ENCODE measurements at places on chromosomes 13 and 19.
A peak's percentile ranks its signal among the peaks of the same experiment; 100 is the strongest.

DNA sequence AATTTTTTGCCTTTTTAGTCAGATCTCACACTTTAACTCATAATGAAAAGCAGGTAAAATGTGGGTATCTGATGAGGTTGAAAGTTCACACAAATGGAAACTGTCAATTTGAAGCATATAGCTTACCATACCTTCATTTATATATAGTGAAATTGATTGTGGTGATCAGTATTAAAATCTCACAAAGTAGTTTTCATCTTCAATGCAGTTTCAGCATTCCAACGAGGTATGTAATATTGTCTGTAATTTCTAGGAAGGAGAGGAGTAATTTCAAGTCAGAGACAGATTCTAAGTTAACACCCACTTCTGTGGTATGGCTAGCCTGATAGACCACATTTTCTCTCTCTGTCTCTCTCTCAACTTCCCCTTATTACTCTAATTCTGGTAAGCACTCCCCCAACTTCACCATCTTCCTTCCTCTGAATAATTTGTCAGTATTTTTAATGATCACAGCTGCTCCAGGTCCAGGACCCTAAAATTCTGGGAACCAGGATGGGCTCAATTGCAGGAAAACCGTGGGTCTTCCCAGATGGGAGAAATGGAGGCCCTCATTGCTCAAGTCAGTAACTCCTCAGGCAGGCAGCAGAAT lies 455.7 kb downstream of the FGF9 start:
- DNase-seq, result no peak

GRCh38 chr13:55617241-55617640 lies 1523.5 kb upstream of the PRR20A start:
- DNase-seq, result no peak

GRCh38 chr13:26531742-26532141 lies 25.7 kb upstream of the WASF3 start:
- DNase-seq, result no peak

GRCh38 chr19:28956961-28957360 lies 256.0 kb downstream of the UQCRFS1 start:
- DNase-seq, result no peak

DNA sequence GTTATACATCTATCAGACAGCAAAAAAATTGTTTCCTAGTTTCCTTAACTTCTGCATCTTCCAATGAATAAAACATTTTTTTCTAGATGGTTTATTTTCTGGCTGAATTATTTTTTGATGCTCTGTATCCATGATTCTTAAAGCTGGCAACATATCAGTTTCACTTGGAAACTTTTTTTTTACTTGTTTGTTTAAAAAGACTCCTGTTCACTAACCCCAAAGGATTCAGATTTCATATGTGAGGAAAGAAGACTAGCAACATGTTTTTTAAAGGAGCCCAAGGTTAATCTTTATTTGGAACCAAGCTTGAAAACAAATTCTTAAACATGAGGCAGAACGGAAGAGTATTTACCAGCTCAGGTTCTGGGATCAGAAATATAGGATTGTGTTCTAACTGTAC lies 632.3 kb downstream of the SLITRK6 start:
- no peak for DNase-seq

DNA sequence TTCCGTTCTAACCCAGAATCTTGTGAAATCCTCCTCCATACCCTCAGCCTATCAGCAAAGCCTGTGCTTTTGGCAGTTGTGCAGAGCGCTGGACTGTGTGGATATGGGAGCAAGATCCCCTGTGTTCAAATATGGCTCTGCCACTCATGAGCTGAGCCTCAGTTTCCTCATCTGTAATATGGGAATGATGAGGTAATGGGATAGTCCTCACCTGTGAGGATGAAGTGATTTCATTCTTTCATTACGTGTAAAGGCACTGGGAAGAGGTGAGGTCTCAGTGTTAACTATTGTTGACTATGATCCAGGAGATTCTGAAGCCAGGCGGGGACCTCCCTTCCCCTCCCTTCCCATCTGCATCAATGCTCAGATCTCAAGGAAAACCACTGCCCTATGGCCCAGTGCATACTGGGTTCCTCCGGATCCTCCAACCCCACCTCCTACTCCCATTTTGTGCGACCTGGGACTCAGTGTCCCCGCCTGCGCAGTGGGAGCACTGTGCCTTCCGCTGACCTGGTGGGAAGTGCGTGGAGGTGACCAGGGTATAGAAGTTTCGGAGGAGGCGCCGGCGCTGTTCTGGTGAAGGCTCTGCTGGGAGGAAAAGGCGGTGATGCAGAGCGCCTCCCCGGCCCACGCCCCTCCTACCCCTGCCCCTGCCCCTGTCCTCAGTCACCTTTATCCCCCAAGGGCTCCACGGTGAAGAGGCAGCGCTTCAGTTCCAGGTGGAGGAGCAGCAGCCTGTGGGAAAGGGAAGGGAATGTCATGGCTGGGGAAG lies 5.0 kb downstream of the FUZ start:
- DNase-seq, result no peak

- no peak for DNase-seq
Measured at GRCh38 chr19:1016647-1017114, 4.2 kb downstream of the TMEM259 start.

- DNase-seq, result no peak
Measured at GRCh38 chr13:91174886-91175501, 172.5 kb upstream of the MIR17HG start.

GRCh38 chr19:480016-480855 lies 16.1 kb upstream of the MADCAM1 start:
- peak; percentile 31 for DNase-seq

GRCh38 chr19:55368701-55369563 lies 1.3 kb downstream of the IL11 start:
- no peak for DNase-seq

DNA sequence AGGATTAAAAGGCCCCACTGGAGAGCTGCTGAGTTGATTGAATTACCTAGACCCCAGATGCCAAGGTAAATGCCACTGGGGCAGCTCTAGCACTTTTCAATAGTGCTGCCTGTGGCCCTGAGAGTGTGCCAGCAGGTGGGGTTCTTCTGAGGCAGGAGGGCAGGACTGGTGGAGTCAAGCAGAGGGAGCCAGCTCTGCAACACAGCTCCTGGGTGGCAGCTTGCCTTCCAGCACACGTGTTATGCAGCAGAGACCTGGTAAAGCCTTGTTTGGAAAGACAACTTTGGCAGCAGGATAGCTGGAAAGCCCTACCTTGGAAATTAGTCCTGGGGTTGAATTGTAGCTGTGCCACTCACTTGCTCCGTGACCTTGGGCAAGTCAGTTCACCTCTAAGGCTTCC lies 306.6 kb downstream of the ATP8A2 start:
- no peak for DNase-seq

- peak; percentile 66 for DNase-seq
Measured at GRCh38 chr19:7862413-7862951, 11.7 kb downstream of the PRR36 start.

GRCh38 chr19:18650468-18651041 lies 13.7 kb downstream of the KLHL26 start:
- no peak for DNase-seq

- peak; percentile 84 for DNase-seq
Measured at GRCh38 chr13:48303359-48304142, at the start of gene RB1. RB1 (plus strand) TSS chr13:48303751; CDS start chr13:48303913, 162 bp downstream.

GRCh38 chr19:3184847-3185460 lies 776 bp upstream of the NCLN start:
- peak; percentile 68 for DNase-seq

DNA sequence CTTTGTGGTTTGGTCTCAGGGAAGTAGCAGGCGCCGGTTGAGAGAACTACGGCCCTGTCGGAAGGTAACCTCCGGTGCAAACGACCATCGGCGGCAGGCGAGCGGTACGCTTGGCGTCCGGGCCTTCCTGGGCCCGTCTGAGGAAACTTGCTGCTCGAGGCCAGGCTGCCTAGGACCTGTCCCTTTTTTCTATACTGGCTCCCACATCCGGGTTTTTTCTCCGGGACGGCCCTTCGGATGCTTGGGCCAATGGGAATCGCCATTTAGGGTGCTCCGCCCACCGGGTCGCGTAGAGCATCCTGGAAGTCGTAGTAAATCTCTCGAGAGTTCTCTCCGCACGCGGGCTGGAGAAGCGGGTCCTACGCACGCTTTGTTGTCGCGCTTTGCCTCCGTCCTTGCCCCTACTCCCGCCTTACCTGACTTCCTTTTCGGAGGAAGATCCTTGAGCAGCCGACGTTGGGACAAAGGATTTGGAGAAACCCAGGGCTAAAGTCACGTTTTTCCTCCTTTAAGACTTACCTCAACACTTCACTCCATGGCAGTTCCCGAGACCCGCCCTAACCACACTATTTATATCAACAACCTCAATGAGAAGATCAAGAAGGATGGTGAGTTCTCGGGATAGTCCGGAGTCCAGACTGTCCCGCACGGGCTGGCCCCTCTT lies at the start of gene SNRPA:
TSS of gene SNRPA (plus strand) at position 330 of the 664 bp plus-strand sequence. CDS start at position 536, 206 bp downstream.
- DNase-seq, result peak; percentile 91

GRCh38 chr19:19549804-19550464 lies 11.9 kb downstream of the CILP2 start:
- no peak for DNase-seq

DNA sequence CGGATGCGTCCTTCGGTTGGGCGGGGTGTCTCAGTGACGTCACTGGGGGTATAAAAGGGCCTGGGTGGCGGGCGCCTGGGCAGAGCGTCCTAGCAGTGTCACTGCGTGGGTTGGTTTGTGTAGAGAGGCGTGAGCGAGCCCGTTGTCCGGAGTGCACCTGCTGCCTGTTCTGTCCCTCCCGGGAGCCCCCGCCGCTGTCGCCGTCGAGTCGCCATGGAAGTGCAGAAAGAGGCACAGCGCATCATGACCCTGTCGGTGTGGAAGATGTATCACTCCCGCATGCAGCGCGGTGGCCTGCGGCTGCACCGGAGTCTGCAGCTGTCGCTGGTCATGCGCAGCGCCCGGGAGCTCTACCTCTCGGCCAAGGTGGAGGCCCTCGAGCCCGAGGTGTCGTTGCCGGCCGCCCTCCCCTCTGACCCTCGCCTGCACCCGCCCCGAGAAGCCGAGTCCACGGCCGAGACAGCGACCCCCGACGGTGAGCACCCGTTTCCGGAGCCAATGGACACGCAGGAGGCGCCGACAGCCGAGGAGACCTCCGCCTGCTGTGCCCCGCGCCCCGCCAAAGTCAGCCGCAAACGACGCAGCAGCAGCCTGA lies 2.9 kb downstream of the IER2 start:
- peak; percentile 96 for DNase-seq

- no peak for DNase-seq
Measured at GRCh38 chr19:19751846-19752245, 18.9 kb upstream of the ZNF14 start.

DNA sequence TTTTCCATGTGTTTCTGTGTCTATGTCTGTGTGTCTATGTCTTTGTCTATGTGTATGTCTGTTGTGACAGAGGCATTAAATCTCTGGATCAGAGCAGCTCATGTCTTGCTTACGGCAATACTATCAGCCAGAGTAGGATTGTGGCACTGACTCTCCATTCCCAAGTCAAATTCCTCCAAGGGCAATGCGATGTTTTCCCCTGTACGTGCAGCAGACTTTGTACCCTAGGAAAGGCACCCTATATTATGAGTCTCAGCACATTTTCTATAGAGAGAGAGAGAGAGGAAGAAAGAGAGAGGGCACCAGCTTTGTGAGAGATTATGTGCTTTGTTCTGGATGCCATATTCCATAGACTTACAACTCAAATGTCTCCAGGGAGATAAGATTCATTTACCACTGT lies 11.1 kb downstream of the CYP4F3 start:
- DNase-seq, result no peak

DNA sequence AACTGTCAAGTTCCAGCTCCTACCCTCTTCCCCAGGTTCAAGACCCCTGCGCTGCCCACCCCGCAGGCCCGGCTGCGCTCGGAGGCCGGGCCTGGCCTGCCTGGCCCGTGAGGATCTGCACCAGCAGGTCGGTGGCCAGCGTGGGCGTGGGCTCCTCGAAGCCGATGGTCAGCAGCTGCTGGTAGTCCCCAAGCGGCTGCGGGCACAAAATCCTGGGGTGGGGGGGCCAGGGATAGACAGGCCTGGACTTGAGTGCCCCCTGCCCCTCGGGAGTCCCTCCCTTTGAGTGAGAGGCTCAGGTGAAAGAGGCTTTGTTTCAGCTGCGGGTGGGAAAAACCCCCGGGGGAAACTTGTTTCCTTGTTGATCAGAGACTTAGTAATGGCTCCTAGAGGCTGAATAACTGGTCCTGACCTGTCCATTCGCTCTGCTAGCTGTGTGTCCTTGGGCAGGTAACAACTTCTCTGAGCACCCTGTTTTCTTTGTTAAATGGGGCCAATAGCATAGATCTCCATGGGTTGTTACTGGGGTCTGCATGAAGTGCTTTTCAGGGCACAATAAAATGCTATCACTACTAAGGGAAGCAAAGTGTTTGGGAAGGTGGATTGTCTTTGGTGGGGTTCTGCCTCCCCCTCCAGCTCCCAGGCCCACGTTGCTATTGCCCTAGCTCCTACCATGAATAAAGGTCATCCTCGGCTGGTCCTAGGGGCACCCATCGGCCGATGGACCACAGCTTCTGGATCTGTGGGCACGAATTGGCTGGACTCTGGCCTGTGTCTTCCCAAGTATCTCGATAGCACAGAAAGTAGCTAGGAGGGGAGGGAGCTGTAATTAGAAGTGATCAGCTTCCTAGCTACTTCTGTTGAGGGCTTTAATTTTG lies 3.5 kb downstream of the C19orf67 start:
- no peak for DNase-seq

DNA sequence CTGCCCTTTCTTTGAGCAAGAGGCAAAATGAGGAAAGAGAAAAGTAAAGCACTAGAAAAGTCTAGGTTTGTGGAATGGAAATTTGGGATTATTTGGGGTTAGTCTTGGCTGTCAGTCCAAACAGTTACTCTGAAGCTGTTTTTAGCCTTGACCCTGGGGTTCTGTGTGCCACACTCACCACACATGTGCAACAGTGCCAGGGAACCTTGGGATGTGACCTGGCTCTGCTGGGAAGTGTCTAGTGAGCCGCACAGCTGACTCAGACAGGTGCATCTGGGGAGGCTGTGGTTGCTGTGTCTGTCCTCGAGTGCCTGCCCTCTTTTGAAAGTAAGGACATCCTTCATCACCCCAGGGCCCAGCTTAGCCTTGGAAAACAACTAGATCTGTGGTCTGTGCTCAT lies 15.8 kb downstream of the MICOS13 start:
- DNase-seq, result no peak

- DNase-seq, result no peak
Measured at GRCh38 chr19:53670345-53670744, 38.5 kb downstream of the DPRX start.

DNA sequence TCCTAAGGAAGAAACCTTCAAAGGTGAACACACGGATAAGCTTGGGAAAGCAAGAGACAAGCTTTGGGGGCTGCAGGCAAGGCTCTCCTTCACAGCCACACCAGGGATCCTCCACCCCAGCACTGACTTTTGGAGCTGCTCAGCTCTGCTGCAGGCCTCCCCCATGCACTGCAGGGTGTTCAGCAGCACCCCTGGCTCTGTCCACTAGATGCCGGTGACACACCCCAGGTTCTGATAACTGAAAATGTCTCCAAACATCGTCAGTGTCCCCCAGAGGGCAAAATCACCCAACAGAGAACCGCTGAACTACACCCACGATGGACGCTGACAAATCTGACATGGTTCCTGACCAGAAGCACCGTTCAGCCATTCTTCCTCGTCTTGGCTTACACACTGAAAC lies 90.5 kb downstream of the STK24 start:
- DNase-seq, result no peak

All from effector CD8-positive, alpha-beta T cell (primary cell).